GM23338 (cell line): ENCODE measurements at places on chromosomes 12 and 14. TPM values are rescaled to one million over a fixed set of nuclear protein-coding genes. Genes with fewer than 3 reads are reported as not detected.

Gene ITGB7
- total RNA-seq = 0.39 TPM in 1 of 2 replicates, not detected in the other

Gene SLC6A15
- total RNA-seq = 22.9 and 27.9 TPM in 2 replicates

- no peak for DNase-seq
Observed at GRCh38 chr14:80507292-80507869, 296.1 kb upstream of the DIO2 start.

DNA sequence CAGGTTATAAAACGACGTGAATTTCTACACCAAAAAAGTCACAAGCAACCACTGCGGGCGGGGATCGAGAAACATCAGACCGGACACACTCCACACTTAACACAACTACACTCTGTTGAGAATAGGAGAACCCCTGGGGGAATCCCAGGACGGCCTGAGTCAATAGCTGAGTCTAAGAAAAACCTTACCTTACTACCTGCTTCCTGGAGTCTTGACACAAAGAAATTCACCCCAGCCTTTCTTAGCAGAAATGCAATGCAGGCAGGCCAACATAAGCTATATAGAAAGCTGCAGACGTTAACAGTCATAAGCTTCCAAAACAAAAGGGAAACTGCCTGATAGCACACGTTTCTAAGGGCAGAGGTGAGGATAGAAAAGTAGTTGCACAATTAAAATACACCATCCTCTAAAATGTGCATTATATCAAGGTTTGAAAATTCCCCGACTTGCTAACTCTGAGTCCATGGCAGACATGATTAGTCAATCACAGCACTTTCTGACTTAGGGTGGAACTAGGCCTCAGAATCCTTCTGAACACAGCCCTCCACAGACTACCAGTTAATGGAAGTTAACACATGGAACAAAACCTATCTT lies 68.0 kb downstream of the CCDC88C start:
- DNase-seq = no peak

DNA sequence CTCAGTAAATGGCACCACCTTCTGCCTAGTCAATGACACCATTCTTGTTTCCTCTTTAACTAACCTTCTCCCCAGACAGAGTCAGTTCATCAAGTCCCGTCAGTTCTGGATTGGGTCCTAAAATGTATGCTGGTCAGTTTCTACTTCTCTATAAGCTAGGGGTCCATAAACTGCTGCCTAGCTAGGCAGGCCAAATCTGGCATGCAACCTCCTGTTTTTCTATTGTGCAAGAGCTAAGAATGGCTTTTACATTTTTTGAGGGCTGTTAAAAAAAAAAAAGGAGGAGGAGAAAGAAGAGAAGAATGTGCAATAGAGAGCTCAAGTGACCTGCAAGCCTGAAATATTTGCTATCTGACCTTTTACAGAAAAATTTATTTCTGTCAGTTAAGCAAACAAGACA lies 6.4 kb upstream of the TMED10 start:
- DNase-seq = no peak

DNA sequence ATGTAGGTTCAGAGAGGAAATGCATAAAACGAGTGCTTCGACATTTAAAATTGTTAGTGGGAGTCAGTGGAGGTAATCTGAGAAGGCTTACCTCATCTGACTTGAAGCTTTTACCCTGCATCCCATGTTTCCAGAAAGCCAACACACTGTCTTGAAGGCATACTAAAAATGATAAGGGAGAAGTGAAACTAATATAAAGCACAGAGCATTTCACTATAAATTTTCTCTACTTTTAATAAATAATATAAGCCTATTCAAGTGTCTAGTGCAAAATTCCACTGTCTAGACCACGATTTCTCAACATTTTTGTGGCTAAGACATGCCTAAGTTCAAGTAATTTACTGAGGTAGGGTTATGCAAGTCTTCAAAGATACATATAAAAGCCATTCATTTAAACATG lies 29.1 kb upstream of the CDKL1 start:
- DNase-seq = no peak
